A549 (cell line): ENCODE measurements at places on chromosomes 2 and 18.

GRCh38 chr2:102258025-102258385 lies 53.4 kb upstream of the IL1RL1 start:
- DNase-seq = no peak

DNA sequence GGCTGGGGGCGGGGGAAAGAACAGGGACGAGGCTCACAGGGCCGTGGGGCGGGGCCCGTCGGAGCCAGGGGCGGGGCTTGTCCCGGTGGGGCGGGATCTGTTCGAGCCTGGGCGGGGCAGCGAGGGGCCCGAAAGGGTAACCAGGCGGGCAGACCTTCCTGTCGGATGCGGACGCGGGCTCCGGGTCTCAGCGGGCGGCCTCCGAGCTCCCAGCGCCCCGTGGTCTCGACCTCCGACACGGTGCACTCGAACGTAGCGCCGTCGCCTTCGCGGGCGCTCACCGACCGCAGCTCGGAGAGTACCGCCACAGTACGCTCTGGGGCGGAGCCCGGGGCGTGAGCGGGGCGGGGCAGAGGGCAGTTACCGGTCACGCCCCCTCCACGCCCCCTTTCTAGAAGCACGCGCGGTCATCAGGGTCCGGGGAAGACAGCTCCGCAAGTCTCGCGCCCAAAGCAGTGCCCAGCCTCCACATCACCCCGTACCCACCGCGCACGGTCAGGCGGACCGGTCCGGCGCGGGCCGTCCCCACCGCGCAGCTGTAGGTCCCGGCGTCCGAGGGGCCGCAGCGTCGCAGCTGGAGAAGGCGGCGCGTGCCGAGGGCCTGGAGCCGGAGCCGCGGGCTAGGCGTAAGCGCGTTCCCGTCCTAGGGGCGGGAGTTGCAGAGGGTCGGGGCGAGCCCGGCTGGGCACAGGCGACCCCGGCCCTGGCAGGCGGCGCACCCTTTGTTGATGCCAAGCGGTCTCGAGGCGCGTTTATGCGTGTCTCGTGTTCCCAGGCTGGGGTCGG lies 8.7 kb downstream of the TMEM198 start:
- peak; percentile 80 for DNase-seq

DNA sequence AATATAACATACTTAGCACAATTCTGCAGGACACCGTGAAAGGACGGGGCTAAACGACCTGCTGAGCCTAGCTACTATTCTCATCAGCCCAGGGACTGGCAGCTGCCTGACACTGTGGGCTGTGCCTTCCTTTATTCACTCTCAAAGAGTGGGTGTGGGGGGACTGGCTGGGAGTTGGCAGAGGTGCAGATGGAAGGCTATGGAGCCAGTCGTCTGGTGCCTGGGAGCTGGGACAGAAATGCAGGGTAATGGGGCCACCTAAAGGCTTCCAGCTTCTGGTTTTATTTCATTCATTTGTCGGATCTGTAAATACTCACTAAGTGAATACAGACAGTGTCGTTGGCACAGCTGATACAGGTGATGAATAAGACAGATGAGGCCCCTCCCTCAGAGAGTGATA lies 56.0 kb upstream of the NFU1 start:
- DNase-seq = no peak

DNA sequence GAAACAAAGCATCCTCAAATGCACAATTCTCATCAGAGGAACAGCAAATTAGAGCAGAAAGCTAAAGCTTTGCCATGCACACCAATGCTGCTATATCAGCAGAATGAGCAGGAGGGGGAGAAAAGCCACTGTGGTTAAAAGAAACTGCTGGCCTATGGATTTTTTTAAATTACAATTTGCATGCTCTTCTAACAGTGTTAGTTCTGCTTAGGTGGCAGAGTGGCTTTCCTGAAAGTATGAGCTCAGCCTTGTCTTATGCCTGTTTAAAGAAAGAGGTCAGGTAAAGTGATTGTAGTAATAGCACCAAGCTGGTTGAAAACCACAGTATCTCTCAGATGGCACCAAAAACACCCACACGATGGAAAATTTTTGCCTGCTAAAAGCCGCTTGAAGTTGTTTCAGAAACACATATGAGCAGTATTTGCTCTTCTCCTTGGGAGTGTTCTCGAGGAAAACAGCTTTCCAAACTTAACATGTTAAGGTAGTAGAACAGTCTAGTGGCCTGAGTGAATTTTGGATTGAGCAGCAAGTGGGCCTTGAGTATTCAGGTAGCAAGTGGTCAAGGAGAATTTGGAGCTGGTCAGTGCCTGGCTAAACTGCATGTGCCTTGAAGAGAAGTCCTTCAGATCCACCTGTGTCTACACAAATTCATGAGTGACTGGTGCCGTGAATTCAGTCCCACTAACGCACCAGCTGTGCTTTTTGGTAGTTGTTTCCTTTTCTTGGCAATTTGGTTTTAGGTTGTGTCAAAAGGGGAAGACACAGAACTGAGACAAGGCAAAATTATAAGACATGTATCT lies 19.6 kb upstream of the NDUFV2 start:
- no peak for DNase-seq

- DNase-seq = no peak
These were observed 16.7 kb upstream of the GTF2A1L start for GRCh38 chr2:48600917-48601316.

DNA sequence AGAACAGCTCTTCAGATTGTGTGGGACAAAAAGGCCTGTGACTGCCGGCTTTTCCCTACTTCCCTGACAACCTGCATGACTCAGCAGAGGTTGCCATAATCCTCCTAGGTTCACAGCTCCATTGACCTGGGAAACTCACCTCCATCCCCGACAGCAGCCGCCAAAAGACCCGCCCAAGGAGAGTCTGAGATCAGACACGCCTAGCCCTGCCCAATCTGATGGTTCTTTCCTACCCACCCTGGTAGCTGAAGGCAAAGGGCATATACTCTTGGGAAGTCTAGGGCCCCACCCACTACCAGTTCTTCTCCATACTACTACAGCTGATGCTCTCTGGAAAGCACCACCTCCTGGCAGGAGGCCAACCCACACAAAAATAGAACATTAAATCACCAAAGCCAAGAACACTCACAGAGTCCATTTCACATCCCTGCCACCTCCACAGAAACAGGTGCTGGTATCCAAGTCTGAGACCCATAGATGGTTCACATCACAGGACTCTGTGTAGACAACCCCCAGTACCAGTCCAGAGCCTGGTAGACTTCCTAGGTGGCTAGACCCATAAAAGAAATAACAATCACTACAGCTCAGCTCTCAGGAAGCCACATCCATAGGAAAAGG lies 140.6 kb downstream of the NETO1 start:
- DNase-seq = peak; percentile 4

- DNase-seq = no peak
These were observed 55.1 kb downstream of the ADD2 start for GRCh38 chr2:70712916-70713315.

DNA sequence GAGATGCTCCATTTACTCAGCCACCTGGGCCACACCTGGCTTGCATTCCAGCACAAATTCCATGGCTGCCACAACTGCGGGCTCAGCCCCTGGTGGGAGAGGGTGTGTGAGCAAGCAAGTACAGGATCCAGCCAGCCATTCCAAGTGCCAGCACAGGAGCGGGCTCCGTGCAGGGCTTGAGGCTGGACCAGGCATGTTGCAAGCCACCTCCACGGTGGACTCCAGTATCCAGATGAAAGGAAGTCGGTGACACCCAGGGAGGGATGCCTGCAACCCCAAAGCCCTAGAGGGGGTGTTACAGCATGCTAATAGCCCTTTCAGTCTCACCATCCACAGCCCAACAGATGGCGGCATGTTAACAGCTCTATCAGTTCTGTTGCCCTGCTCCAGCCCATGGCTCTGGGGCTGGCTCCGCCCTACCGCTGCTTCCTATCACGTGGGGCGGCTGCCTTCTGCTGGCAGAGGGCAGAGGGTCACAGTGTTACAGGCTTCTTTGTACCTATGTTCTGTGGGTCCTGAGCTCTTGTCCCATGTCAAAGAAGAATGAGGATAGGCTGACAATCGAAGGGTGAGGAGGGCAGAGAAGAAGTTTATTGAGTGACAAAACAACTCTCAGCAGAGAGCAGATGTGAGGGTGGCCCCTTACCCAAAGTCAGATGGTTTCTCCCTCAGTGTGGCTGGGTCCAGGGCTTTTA lies 11.7 kb upstream of the GORASP2 start:
- no peak for DNase-seq

DNA sequence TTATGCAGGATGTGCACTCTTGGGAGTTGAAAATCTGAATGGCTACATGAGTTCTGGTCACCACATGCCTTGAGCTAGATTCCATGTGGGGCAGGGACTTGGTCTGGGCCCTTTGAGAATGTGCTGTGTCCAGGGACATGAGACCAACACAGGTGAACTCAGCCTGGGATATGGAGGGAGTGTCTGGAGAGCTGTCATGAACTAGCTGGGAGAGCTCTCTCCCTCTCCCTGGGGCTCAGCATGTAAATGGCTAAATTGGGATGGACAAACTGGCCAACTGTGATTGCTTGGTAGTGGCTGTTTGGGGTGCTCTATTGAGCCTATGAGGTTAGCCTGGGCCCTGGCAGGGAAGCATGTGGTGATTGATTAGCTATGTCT lies 105.1 kb upstream of the HS6ST1 start:
- DNase-seq = no peak

GRCh38 chr2:142865924-142866323 lies 11.5 kb upstream of the KYNU start:
- no peak for DNase-seq

DNA sequence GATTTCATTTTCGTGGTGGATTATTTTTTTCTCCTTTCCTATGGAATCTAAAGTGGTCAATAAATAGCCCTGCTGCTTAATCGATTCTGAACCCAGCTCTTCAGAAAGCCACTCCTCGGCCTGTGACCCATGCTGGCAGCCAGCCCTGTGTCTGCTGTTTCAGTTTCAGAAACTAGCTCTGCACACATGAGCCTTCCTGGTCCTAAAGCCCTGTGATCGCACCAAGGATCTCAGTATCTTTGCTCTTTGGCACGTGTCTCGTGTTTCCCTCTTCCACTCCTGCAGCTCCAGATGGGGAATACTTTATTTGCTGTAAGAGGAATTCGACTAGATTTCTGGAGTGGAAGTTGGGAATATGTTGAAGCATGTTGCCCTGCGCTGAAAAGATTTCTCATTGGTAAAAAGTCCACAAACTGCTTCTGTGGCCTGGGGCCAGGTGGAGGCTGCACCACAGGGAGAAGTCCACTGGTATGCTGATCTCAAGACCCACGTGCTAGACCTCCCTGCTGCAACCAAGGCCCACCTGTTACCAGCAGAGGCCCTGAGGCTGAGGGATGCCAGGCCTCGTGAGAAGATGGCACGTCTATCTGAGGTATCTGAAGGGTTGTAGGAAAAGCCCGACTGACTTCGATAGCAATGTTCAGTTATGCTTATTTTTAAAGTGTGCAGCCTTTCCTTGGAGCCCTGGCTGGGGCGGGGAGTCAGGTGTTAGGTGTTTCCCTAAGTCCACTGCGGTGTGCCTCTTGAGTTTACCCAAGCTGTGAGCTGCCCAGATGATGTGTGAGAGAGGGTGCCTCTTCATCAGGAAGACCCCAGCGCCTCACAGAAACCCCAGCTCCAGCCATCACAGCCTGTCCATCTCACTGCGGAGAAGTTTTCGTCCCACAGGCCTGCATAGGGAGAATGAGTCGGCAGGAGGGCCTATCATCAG lies 33.6 kb upstream of the CELF4 start:
- no peak for DNase-seq

DNA sequence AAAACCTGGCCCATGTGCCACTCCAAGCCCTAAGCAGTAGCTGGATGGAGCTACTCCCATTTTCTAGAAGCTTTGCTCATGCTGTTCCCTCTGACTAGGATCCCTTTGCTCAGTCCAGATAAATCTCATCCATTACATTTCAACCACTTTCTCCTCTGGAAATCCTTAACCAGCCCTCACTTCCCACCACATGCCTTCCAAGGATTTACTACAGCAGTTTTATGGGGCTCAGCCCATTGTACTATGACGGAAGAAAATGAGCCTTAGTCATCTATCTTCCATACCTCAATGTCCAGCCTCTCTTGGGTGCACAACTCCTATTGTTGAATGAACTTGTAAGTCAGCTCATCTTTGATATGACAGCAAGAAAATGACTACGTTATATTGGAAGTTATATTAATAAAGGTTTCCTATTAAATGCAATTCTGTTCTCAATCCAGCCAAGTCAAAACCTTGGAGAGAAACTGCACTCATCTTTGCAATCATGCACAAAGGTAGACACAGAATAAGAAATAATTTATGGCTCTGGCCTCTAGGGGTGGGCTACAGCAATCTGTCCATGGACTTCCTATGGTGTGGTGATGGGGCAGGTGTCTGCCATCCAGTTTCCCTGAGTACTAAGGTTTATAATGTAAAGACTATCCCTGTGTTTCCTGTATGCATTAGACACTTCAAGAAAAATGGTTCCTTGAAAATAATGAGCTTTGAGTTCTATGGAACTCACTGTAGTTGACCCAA lies 3.4 kb downstream of the B4GALT6 start:
- DNase-seq = peak; percentile 37

- DNase-seq = no peak
These were observed 54.9 kb upstream of the CYP1B1 start for GRCh38 chr2:38130876-38131275.

- no peak for DNase-seq
These were observed 29.3 kb downstream of the PELI1 start for GRCh38 chr2:64114912-64115277.

DNA sequence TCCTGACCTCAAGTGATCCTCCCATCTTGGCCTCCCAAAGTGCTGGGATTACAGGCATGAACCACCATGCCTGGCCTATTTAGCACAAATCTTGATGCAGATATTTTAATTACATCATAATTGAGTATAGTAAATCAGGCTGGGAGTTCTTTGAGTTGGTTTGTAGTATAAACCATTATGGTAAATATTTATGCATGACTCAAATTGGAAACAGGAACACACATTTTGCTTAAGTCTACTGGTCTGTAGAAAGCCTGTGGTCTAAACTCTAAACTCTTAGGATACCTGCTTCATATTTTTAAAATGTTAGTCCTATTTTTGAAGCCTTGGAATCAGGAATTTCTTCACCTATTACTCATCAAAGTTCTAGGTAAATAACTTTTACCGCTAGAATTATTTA lies 16.8 kb downstream of the ASXL3 start:
- no peak for DNase-seq

- peak; percentile 27 for DNase-seq
These were observed 41.4 kb upstream of the AKAIN1 start for GRCh38 chr18:5238371-5238976.

- DNase-seq = no peak
These were observed 19.3 kb upstream of the ITGAV start for GRCh38 chr2:186570604-186571003.

- no peak for DNase-seq
These were observed 122.2 kb upstream of the CCDC195 start for GRCh38 chr2:224838335-224838734.

GRCh38 chr2:9385841-9386240 lies 37.5 kb downstream of the ITGB1BP1 start:
- DNase-seq = no peak

DNA sequence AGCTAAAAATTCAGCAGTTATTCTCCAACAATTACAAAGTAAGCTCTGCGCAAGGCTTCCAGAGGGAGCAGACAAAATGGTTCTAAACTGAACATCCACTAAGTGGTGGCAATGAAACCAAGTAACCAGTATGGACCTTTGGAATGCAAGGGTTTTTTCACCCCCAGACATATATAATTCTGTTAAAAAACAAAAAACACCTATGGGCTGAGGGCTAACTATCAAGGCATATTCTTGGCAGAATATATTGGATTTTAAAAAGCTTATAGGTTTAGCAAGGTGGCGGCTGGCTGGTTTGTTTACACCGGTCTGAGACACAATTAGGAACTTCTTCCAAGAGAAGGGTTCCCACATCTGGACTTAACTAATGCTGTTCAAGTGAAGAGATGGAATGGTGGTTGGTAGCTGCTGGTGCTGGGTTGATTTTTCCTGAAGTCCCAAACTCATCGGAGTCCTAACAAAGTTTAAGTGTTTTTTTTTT lies 2.8 kb downstream of the ZFP36L2 start:
- DNase-seq = peak; percentile 30

GRCh38 chr2:150698016-150698661 lies 210.7 kb upstream of the RND3 start:
- no peak for DNase-seq
